Stimulated activated CD8-positive, alpha-beta memory T cell treated with anti-CD3 and anti-CD28 coated beads, Interleukin-15, amount 100 ng/mL, for 24 hours (primary cell): ENCODE measurements at places on chromosomes 1 and 21.
A peak's percentile ranks its signal among the peaks of the same experiment; 100 is the strongest.

DNA sequence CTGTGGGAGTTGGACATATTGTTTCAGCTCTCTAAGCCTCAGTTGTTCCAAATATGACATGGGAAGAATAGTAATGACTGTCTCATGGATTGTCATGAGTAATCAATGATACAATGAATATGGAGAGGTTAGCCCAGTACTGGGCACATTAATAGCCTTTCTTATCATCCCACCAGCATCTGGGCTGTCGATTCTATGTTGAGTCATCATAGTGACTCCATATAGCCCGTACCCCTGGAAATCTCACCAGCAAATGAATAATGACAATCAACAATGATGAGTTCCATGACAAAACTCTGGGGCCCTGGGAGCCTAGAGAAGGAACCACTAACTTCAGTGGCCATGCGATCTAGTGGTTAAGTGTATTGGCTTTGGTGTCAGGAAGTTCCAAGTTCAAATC is 39.7 kb upstream of the GJB5 start:
- DNase-seq = no peak

DNA sequence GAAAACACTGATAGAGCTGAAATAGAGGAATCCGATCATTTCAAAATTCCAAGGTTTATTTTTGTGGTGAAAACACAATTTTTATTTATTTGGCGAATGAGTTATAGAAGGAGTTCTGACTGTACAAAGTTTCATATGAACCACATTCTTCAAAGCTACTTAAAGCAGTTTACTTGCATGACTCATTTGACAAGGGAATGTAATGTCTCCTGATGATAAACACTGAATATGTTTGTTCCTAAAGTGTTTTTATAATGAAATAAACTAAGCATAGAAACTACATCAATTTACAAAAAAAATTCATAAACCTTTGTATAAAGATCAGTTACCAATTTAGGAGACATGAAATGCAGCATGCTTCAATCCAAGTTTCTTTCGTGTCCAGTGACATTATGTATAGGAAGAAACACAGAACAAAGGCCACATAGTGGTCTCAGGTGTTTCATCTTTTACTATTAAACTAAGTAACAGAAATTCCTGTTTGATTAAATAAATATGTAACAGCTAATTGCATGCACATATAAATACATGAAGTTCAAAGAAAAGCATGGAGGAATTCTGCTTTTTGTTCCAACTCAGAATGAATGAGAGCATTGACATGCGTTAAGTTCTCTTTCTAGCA is 2.5 kb downstream of the PRKACB start:
- DNase-seq = no peak

- no peak for DNase-seq
These were observed 167.8 kb downstream of the PIGK start for GRCh38 chr1:77051425-77051824.

DNA sequence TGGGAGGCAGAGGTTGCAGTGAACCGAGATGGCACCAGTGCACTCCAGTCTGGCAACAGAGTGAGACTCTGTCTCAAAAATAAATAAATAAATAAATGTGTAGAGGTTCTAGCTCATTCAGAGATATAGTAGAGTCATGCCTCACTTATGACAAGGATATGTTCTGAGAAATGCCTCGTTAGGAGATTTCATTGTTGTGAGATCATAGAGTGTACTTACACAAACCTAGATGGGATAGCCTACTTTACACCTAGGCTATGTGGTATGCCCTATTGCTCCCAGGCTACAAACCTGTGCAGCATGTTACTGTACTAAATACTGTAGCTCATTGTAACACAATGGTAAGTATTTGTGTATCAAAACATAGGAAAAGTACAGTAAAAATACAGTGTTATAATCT is 155.3 kb upstream of the JUN start:
- no peak for DNase-seq

DNA sequence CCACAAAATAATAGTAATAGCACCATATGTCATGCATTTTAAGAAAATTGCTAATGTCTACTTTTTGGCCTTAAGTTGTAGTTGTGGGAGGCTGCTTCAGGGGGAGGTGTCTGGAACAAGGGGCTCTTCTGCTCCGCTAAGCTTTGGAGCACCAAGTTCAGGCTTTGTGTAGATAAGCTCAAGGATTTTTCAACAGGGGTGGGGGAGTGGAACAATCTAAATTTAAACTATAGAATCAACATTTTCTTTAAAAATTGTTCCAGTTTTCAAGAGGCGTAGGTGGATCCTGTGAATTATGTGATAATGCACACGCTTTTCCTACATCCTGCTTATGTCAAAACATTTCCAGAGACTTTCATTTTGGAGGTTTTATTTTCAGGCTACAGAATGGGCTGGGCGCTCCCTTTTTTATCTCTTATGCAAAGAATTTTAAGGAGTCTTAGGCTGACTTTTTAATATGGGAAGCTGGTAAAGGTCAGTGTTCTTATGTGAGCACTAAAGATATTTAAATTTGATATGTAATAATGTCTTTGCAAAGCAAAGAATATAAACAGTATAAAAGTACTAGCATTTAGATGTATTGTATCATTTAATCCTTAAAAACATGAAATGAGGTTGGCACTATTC is 9.9 kb downstream of the ATP1A1 start:
- no peak for DNase-seq

GRCh38 chr1:59094001-59094400 is 202.9 kb upstream of the FGGY start:
- DNase-seq = no peak

DNA sequence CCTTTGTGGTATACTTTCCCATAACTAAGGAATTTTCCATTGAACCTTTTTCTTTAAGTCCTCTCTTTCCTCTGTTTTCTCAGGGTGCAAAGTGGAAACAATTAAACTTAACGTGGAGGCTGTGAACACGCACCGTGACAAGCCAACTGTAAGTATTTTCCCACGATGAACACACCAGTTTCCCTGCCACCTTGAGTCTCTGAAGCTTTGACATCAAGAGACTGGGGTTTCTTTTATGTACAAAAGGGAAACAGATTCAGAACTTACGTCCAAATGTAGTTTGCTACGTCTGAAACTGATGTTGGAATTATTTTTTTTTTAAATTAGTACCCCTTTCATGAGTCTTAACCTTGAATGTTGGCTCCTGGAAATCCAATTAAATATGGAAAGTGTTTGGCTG is 17.2 kb upstream of the C4BPB start:
- DNase-seq = no peak

- no peak for DNase-seq
These were observed 50.5 kb downstream of the DMAP1 start for GRCh38 chr1:44263568-44264450.

DNA sequence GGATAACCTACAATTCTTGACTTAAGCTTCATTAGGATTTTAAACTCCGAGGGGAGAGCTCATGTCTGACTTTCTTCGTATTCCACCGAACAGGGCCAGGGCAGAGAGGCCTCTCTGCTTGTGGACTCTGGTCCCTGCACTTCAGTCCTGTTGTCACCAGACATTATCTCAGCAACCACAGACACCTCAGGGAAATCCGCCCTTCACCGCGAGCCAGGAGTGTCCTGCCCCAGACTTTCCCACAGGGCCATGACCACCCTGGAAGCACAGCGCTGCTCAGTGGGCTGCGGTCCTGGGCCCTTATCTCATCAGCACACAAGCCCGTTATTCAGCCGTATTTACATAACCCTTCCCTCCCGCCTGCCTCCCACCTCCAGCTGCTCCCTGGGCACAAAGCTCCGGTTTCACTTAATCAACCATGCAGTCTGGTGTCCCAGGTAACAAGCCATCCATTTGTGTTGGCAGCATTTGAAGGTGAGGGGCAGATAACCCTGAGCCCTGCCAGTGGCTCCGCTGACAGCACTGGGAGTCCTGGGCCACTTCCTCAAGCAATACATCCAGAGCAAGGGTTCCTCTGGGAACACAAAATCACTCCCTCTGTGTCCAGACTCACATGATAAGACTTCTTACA is 122.8 kb upstream of the RAB4A start:
- no peak for DNase-seq

DNA sequence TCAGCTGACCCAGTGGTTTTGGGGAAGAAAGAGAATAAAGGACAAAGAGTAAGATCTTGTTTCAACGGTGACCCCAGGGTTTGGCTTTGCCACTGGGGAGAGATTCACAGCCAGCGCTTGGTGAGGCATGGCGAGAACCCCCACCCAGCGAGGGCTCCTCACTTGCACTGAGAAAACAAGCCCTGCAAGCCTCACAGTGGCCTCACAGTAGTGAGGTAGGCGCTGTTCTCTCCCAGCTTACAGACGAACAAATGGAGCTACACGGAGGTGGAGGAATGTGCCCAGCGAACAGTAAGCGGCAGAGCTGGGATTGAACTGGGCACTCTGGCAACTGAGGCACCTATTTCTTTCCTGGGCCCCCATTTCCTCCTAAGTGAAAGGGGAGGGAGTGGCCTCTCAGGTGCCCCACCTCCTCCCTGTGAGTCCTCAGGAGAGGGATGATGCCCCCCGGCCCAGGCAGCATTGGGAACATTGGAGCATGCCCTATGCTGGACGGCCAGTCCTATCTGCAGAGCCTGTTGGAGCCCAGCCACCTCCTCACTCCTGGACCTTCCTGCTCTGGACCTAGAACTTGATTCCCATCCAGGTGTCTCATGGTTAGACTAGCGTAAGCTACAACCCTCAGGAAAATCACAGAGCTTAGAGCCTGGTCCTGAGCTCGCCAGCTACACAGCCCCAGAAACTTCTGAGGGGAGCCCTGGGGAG is 73.4 kb upstream of the EDN2 start:
- no peak for DNase-seq

DNA sequence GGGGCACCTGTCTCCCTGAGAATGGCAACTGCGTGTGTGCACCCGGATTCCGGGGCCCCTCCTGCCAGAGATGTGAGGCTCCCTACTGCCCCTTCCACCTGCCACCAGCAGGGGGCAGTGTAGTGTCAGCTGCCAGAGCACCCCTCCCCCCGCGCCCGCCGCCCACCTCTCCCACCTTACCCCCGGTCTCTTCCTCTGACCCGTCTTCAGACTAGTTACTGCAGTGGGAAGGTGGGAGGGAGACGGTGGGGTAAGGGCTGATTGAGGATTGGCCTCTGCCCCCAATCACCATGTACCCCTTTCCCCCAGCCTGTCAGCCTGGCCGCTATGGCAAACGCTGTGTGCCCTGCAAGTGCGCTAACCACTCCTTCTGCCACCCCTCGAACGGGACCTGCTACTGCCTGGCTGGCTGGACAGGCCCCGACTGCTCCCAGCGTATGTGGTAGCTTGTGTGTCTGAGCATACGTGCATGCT is 10.1 kb upstream of the LRRC71 start:
- DNase-seq = peak; percentile 39
